ENCODE measurements at places on chromosomes 12 and 14.

DNA sequence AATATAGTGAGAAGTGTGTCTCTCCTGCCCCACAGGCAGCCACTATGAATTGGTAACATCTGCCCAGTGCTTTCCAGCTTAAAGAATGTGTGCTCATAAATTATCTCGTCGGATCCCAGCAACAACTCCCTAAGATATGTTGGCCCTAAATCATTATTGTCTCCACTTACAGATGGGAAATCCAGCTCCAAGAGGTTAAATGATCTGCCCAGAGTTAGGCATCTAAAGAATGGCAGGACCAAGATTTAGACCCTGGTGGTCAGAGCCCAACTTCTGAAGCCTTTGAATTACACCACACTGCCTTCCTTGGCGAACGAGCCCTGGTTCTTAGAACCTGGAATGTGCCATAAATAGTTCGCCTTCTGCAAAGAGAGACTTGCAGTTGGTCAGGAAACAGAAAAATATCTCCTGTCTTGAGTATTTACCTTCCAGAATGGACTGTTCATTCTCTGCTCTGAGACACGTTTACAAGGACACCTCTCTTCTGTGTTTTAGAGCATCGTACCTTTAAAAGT is 20.1 kb upstream of the PLEK2 start:
- no peak for DNase-seq

GRCh38 chr14:99459481-99460100 is 21.1 kb downstream of the SETD3 start:
- DNase-seq = no peak

DNA sequence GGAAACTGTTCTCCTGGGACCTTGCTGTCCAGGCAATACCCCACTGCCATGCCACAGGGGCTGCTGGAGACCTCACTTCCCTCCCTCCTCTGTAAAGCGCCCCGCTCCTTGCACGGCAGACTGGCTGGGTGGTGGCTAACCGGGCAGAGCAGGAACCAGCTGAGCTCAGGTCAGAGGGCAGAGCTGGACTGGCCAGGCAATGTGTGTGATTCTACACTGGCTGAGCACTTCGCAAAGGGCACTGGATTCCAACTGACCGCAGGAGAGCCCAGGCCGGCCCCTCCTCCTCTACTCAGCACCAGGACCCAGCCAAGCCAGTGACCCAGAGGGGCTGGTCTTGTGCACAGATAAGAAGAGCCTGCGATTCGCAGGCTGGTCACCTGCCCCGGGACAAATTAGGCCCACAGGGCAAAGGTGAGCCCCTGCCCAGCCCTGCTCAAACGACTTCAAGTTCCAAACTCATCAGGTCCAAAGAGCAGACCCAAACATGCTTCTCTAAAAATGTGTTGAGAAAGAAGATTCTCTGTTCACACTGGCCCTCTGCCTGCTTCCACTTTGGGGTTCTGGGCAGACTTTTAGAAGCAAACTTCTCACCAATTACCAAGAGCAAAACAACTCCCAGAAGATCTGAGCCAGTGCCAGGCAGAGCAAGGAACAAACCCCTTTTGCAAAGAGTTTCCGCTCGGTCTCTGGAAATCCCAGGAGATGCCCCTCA is 54.9 kb upstream of the DIO3 start:
- DNase-seq = no peak

GRCh38 chr12:26845984-26846383 is 13.0 kb upstream of the ITPR2 start:
- DNase-seq = no peak

DNA sequence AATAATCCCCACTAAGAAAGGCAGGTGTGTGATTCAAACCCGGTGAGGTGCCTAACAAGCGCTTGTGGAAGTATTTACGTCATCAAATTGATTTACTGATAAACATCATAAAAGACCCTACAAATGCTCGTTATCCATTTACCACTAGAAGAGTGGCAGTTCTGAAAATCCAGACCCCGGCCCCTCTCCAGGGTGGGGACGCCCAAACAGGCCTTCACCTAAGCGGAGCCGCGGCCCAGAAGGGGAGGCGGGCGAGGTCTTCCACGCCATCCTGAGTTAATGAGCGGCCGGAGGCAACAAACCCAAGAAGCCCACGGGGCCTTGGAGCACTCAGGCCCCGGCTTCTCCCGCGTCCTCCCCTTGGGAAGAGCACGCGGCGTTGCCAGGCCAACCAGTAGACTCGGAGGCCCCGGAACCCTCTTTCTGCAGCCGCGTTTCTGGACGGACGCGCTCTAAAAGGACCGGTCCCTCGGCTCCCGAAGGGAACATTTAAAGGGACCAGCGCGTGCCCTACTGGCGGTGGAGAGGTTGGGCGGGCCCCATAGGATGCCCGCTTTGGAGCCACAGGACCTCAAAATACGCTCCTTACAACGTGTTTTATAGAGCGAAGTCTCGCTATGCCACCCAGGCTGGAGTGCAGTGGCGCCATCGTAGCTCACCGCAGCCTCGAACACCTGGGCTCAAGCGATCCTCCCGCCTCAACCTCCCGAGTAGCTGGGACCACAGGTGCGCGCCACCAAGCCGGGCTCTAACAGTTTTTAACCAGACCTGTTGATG is 3.5 kb downstream of the PTPN21 start:
- peak; percentile 56 for DNase-seq
